ENCODE measurements at places on chromosomes 2 and 18.

GRCh38 chr18:11147371-11147951 lies 1.9 kb downstream of the PIEZO2 start:
- DNase-seq = no peak

GRCh38 chr2:14927021-14927564 lies 294.6 kb downstream of the LRATD1 start:
- DNase-seq = no peak

DNA sequence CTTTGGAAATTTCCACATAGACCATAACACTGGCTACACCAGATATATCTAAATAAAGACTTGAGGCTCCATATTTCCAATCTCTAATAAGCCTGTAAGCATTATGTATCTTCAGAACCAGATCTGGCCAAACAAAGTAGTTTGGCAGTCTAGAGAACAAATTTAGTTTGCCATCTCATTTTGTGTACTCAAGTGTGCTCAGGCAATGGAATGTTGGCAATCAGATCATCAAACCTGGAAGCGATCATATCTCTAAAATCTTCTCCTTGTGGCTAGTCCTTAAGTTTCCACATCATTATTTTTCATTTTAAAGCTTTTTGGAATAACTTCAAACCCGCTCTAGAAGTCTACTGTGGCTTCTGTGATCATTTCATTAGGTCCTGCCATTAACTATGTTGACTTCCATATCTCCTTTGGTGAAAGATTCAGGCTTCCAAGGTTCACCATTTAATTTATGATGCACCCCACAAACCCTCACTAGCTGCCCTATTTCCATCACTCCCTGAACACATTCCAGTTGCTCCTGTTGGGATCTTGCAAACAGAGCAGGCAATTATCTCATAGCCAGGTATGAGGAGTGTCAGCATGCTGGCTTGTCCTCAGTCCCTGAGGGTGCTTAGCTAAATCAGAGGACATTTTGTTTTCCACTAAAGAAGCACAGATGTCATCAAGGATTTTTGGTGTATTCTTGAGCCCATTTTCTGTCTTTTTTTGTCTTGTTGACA lies 46.2 kb downstream of the WDR75 start:
- DNase-seq = no peak

DNA sequence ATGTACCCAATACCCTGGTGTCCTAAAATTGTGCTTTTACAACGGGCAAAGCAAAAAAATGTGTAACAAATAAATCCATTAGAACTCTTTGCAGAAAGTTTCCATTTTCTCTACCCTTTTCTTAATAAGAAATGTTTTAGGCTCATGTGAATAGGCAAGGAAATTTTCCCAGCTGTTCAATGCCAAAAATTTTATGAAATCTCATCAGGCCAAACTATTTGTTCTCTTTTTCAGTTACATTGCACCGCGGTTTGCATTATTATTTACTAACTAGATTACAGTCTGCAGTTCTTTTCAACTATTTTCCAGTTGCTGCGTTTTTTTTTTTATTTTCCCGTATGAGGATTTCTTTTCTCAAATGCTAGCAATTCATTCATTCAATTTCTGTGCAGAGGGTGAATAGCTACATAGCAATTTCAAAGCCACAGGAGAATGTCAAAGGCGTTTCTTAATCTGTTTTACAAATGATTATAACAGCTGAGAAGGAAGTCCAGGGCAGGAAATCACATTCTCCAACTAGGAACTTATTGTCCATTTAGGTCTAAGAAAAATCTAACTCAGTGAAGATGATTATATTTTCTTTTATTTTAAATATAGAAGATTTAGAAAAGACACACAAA lies 367.5 kb upstream of the MMADHC start:
- no peak for DNase-seq

GRCh38 chr18:58567453-58568196 lies 61.3 kb downstream of the ALPK2 start:
- DNase-seq = no peak

- DNase-seq = no peak
Observed at GRCh38 chr2:226137201-226137811, 662.3 kb downstream of the IRS1 start.

- DNase-seq = no peak
Observed at GRCh38 chr2:118470297-118470696, 377.2 kb downstream of the EN1 start.

DNA sequence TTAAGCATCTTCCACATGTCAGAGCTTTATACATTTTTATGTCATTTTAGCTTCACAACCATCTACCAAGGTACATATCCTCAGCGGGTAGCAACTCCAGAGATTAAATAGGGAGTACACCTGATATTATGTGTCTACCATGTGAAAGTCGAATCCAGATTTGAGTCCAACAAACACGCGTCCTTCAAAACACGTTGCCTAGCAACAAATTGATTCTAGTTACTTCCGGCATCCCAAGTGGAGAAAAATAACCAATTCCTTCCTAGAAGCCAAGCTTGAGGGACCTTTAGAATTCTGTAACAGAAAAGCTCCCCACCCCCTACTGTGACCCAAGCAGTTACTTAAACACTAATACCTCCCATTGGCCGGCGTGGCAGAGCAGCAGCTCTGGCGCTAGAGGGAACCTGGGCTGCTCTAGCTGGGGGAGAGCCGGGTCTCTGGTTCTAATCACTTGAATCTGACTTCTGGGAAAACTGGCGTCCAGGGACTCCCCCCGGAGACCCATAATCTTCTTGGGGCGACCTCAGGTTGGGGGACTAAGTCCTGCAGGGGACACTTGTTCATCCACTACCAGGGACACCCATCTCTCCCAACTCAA lies at the start of gene ERICH2:
Gene ERICH2 (plus strand): TSS at position 371 of the 598 bp plus-strand sequence. CDS start 304 bp downstream, outside the sequence.
- DNase-seq = no peak

GRCh38 chr2:143248631-143249030 lies 119.4 kb downstream of the ARHGAP15 start:
- peak; percentile 75 for DNase-seq

DNA sequence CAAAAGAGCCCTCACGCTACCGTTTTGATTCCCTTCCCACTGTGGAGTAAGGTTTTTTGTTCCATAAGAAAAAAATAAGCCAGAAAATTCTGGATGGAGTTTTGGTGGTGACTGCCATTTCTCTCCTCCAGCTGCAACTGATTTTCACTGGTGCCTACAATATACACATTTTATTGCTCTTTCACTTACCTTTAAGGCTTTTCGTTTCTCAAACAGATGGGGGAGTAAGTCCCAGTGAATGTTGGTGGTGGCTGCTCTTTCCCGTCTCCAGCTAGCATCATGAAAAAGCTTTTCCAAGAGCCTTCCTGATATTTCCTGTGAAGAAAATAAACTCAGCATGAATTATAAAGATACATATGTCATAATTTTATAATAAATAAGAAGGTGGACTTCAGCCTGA lies 932.5 kb upstream of the PIK3C3 start:
- no peak for DNase-seq

DNA sequence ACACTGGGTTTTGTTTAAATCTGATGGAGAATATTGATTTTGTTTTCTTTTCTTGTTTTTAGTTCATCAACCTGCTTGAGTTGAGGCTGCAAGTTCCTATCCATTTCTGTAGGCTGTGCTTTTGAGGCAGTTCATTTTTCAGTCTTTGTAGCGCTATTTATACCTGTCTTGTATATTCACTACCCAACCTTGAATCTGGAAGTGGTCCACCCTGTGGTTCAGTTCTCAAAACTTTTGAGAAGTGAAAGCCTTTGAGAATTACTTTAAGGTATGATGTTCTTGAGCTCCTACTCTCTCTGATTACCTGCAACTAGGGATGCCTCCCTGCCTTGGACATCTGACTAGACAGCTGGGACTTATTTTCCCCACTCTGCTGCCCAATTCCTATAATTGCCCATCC lies 53.5 kb upstream of the KCNE4 start:
- no peak for DNase-seq

DNA sequence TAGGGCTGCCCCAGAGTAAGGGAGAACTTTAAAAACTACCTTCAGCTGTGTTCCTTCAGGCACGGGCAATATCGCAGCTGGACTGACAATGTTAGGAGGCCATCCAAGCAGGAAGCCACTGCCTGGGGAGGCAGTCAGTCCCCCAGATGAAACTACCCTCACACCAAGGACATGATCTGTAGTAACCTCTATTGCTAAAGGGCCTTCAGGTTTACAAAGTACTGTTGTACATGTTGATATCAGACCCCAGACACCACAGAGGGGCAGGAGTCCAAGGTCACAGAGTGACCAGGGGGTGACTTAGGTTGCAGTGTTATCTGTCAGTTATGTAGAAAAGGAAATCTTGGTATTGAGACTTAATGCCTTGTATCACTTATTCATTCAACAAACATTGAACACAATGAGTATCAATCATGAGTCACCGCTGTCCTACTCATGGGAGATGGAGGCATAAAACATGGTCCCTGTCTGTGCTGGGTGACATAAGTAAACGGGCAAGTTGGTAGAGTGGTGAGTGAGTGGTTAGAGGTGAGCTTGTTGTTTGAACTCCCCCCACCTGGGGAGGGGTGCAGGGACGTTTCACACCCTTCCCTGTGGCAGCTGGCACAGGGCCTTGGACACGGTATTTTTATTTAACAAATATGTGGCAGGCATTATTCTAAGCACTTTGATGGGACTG lies 7.1 kb downstream of the CABLES1 start:
- DNase-seq = no peak

DNA sequence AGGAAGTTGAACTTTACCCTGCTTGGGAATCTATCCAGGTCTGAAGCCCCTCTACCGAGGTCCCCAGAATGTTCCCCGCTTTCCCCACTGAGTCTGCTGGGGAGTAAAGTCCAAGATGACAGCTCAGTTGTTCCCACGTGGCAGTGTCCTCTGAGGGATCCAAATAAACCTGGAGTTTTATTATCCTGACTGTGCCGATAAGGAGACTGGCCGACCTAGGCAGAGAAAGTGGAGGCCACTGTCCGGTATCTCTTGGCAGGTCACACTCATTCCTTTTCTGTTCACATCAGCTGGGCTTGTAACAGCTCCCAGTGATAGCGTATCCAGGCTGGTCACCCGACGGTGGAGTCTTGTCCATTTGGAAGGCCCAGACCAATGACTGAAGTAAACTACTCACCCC lies 27.5 kb upstream of the C18orf32 start:
- no peak for DNase-seq

DNA sequence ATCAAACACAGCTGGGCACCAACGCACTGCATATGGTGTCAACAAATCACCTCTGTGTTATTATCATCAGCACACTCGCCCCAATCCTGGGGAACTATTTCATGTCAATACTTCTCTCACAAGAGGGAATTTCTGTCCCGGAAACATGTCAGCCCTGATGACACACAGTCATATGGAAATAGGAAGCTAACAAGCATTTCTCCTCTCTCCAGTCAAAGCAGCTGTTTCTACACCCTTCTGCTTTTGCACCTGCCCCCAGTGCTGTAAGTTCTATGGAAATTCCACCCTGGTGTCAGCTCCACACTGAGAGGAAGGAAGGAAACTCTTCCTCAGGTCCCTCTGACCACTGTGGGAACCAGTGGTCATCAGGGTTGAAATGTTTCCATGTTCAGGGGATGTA lies 447.6 kb upstream of the ID2 start:
- DNase-seq = no peak

- no peak for DNase-seq
Observed at GRCh38 chr2:56587456-56587855, 403.7 kb downstream of the CCDC85A start.

GRCh38 chr2:157127249-157128012 lies 130.1 kb upstream of the GALNT5 start:
- DNase-seq = no peak

DNA sequence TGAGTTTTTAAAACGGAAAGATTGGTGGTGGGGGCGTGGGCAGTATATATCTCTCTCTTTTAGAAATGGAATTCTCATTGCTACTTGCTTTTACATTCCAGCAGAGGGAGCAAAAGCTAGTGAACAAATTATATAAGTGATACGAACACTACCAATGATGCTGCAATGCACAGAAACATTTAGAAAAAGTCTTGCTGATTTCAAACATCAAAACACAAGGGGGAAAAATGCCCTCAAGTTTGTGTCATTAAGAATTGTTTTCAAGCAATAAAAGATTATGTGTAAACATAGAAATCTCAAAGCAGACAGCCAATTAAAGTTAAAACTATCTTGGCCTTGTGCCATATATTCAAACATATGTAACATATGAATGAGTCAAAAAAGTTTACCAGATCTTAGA lies 296.3 kb upstream of the KCNJ3 start:
- DNase-seq = no peak

GRCh38 chr2:187842978-187843847 lies 289.0 kb upstream of the TFPI start:
- DNase-seq = peak; percentile 10

GRCh38 chr2:160254189-160254762 lies 54.2 kb upstream of the ITGB6 start:
- no peak for DNase-seq

- DNase-seq = no peak
Observed at GRCh38 chr2:197710424-197711042, 5.4 kb downstream of the MARS2 start.

GRCh38 chr18:31156821-31157763 lies 5.6 kb downstream of the DSC1 start:
- DNase-seq = no peak

DNA sequence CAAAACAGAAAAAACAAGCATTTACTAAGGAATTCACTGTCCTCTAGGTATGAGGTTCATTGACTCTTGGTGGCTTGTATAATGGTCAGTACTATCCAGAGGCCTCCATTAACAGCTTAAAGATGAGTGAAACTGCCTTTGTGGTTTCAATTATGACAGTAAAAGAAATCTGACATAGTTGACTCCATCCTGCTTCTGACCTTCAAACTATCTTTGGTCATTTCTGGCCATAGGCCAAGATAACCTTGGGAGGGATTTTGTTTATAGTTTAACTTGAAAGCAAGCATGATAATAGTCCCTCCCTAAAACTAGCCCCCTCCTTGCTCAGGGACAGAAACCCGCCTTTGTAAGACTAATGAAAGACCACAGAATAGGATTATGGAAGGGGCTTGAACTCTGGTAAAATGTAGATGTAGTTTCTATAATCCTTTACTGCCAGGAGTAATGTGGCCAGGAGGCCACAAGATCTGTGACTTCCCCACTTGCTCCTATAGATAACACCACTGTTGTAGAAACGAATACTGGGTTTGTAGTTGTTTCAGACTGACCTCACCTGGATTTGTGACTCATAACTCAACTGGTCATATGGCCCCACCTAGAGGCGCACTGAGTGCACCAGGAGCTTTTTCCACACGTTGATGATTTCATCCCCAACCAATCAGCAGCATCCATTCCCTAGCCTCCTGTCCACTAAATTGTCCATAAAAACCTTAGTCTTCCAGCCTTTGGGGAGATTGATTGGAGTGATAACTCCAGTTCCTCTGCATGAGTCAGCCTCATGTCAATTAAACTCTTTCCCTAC lies 8.6 kb upstream of the PLEKHM3 start:
- DNase-seq = no peak

Data from NCI-H1417 treated with DMSO at 0.1 percent for 48 hours (cell line).